Karpas-422 (cell line): ENCODE measurements at places on chromosomes 5 and 9. TPM values are rescaled to one million over a fixed set of nuclear protein-coding genes. Genes with fewer than 3 reads are reported as not detected.

FGF18 gene
- total RNA-seq = 0.29 TPM in 1 of 2 replicates, not detected in the other

ZNF169 gene
- total RNA-seq = 15.5 and 37.8 TPM in 2 replicates

MTX3 gene
- total RNA-seq = 9.5 and 19.3 TPM in 2 replicates

CENPH gene
- total RNA-seq = 34.1 and 37.0 TPM in 2 replicates

MACIR gene
- total RNA-seq = 1.9 and 2.8 TPM in 2 replicates

BTNL9 gene
- total RNA-seq = 1.3 TPM in 1 of 2 replicates, not detected in the other

ZDHHC21 gene
- 35.6 and 84.6 TPM in 2 replicates for total RNA-seq

ORM2 gene
- not detected in 2 replicates for total RNA-seq

PCA3 gene
- total RNA-seq = 0.19 TPM in 1 of 2 replicates, not detected in the other

TXNDC8 gene
- total RNA-seq = not detected in 2 replicates

FOXI1 gene
- 0.07 TPM in 1 of 2 replicates, not detected in the other for total RNA-seq

DROSHA gene
- 58.3 and 74.7 TPM in 2 replicates for total RNA-seq

EIF4E1B gene
- not detected in 2 replicates for total RNA-seq

IFNB1 gene
- total RNA-seq = 0.51 TPM in 1 of 2 replicates, not detected in the other

ARID3C gene
- total RNA-seq = 0.48 TPM in 1 of 2 replicates, not detected in the other

MCTP1 gene
- 0.40 and 0.41 TPM in 2 replicates for total RNA-seq

DND1 gene
- total RNA-seq = 0.71 and 2.0 TPM in 2 replicates
